ENCODE measurements at places on chromosomes 12 and 14. TPM values are rescaled to one million over a fixed set of nuclear protein-coding genes. Genes with fewer than 3 reads are reported as not detected.

Gene DBX2
- not detected for total RNA-seq

Gene NPFF
- not detected for total RNA-seq

Gene ASCL1
- not detected for total RNA-seq

Gene BCL2L2
- 26.2 TPM for total RNA-seq

Gene ANO4
- total RNA-seq: not detected

Gene TMX1
- total RNA-seq: 38.7 TPM

Gene RAD51B
- 12.6 TPM for total RNA-seq
